ENCODE measurements at places on chromosomes 3 and 15. TPM values are rescaled to one million over a fixed set of nuclear protein-coding genes. Genes with fewer than 3 reads are reported as not detected.
A peak's percentile ranks its signal among the peaks of the same experiment; 100 is the strongest.

GRCh38 chr3:42802876-42803413 lies 1.3 kb downstream of the HIGD1A start:
- DNase-seq = no peak

DNA sequence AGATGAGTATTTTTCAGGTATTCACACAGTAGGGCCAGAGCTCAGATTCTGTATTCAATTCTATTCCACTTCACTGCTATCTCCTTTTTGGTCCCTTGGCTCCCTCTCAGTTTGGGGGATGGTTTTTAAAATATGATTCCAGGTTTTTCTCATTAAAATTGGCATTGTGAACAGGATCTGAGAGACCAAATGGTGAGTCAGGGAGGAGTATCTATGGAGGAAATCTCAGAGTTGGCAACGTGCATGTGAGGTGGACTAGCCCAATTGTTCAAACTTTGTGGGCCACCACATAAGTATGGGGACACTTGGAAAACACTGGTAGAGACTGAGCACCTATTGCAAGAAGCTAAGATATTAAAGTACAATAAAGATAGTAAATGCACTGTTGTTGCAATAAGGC lies 53.9 kb upstream of the TTC14 start:
- DNase-seq = no peak

DNA sequence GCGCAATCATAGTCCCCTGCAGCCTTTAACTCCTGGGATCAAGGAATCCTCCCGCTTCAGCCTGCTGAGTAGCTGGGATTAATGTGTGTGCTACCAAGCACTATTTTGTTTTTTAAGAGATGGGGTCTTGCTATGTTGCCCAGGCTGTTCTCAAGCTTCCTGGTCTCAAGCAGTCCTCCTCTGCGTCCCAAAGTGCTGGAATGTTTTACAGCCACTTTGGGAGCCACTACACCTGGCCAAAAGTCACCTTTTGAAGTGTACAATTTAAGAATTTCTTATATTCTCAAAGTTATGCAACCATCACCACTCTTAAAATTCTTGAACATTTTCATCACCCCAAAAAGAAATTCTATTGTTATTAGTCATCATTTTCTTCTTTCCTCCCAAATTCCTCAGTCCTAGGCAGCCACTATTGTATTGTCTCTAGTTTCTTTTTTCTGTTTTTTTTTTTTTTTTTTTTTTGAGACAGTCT lies 17.8 kb downstream of the CDV3 start:
- no peak for DNase-seq

GRCh38 chr3:101762041-101762646 lies 16.9 kb upstream of the NXPE3 start:
- DNase-seq = no peak

- no peak for DNase-seq
Observed at GRCh38 chr15:87614704-87615103, 641.8 kb downstream of the NTRK3 start.

GRCh38 chr15:92733934-92734521 lies 78.5 kb upstream of the FAM174B start:
- DNase-seq = no peak

GRCh38 chr3:50639055-50639494 lies 22.1 kb downstream of the MAPKAPK3 start:
- DNase-seq = no peak

- no peak for DNase-seq
Observed at GRCh38 chr3:10817506-10817905, 1.5 kb downstream of the SLC6A11 start.

GRCh38 chr15:98442901-98443300 lies 205.4 kb upstream of the IGF1R start:
- no peak for DNase-seq

DNA sequence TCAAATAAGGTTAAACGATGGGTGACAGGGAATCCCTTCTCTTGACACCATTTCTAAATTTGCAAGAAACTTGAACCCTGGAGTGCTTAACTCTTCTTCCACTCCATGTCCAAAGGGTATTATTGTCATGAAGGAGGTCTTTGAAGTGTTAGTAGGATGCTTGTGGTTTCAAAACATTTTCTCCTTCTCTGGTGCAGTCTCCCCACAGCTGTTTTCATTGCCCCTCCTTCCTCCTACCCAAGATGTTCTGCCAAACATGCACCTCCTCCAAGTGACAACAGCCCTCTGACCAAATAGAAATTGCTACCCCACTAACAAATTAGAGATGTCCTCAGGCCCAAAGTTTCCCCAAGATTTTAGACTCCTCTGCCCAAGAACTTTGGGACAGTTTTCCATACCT lies 151.4 kb downstream of the POLR2M start:
- no peak for DNase-seq

DNA sequence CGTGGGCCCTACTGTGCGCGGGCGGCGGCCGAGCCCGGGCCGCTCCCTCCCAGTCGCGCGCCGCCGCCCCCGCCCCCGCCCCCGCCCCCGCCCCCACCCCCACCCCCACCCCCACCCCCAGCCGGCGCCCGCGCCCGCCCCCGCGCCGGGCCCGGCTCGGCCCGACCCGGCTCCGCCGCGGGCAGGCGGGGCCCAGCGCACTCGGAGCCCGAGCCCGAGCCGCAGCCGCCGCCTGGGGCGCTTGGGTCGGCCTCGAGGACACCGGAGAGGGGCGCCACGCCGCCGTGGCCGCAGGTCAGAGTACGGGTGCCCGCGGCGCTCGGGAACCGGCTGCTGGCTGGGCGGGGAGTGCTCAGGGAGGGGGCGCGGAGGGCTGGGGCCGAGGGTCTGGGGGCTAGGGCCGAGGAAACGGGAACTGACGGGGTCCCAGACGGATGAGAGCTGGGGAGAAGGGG lies 1.1 kb upstream of the PPARG start:
- peak; percentile 66 for DNase-seq

- peak; percentile 46 for DNase-seq
Observed at GRCh38 chr15:69490356-69491037, 37.9 kb downstream of the RPLP1 start.

DNA sequence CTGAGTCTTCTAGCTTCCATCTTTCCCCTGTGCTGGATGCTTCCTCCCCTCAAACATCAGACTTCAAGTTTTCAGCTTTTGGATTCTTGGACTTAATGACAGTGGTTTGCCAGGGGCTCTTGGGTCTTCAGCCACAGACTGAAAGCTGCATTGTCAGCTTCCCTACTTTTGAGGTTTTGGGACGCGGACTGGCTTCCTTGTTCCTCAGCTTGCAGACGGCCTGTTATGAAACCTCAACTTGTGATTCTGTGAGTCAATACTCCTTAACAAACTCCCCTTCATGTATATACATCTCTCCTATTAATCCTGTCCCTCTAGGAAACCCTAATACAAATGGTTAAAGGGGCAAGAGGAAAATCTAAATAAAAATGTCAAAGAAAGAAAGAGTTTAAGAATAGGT lies 100.1 kb downstream of the ABI3BP start:
- DNase-seq = no peak

DNA sequence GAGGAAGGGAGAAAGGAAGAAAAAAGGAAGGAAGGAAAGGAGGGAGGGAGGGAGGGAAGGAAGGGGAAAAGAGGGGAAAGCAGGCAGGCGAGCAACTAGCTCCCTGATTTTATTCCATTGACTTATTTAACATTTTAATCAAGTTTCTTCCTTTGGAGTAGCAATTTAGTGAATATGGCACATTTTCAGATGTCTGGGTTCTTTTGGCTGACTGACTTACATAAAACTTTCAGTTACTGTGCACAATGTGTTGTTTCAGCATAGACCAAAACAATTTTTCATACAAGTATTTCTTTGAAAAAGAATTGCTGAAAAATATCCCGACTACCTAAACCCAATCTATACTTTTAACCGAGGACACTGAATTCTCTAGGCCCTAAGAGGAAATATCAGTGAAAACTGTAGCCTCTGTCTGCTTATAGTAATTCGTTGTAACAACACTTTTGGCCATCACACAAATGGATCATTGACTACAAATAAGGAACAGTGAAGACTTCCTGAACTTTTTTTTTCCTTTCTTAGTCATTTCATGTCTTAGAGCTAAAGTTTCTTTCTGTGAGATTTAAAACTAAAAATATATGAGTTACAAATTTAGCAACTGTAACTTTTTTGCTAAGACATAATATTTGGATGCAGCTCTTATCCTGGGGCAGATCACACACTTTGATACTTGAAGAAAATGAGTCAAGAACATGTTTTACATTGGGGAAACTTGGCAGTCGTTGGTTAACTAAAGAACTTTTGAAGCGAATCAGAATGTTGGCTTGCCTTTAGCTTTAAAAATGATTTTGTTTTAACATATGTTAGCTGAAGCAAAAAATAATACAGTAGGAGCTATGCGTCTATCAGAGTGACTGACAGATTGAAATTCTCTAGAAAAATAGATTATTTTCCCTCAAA lies 79.6 kb downstream of the SOX2 start:
- no peak for DNase-seq

DNA sequence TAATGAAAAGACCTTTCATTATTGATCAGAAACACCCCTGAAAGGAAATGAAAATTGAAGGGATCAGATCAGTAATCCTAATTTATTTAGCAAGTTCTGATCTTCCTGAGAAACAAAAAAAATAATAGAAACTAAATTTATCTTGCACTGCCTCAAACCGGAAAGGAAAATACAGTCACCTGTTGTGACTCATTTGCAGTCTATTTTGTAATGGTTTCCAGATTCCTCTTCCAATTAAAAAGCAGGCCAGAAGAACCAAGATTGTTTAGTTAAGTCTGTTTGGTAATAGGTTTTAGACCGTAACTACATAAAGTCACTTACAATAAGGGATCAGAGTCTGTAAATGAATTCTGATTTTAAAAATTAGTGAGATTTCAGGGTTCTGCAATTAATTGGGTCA lies 49.7 kb upstream of the ATOSA start:
- DNase-seq = no peak

GRCh38 chr3:34780973-34781372 lies 858.4 kb upstream of the ARPP21 start:
- DNase-seq = no peak

DNA sequence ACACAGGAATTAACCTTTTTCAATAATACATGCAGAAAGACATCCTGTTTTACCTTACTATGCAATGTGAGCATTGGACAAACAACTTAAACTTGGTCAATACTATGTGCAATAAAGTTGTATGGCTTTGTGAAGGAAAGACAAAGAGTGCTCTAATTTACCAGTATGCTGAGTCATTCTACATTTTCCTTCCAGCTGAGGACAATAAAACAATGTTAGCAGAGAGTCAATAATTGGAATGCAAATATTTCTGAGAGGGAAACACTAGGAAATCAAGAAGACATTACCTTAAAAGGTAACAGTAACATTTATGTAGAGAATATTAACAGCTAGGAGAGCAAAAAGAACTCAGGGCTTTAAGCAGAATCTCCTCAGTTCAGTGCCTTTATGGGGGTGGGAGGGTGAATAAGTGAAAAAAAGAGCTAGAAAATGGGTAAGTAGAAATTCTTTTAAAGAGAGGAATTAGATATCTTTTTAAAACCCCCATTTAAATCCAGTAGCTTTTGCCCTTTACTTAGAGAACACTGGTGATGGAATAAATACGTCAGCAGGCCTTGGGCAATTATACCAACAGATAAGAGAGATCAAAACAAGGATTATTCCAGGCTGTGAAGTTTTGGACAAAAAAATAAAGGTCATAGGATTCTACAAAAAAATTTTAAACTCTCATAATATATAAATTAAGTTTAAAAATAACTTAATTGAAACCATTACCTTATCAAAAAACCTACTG lies 11.6 kb upstream of the HGD start:
- no peak for DNase-seq

- DNase-seq = no peak
Observed at GRCh38 chr3:189144645-189145044, 27.1 kb upstream of the TPRG1 start.

DNA sequence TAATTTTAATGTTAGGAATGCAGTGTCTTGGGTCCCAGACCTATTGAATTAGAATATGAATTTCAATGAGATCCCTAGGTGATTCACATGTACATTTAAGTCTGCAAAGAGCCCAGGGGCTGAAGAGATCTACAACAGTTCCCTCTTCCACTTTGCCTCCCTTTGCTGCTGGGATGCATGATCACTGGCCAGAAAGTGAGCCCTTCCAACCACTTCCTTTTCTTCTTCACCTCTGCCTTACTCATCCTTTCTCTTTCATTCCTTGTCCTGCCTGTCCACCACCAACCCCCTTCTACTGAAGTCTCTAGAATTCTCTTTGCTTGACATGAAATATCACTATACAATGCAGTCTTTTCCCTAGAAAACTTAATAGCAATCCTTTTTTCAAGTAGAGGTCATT lies 222.4 kb upstream of the LRIG1 start:
- no peak for DNase-seq

DNA sequence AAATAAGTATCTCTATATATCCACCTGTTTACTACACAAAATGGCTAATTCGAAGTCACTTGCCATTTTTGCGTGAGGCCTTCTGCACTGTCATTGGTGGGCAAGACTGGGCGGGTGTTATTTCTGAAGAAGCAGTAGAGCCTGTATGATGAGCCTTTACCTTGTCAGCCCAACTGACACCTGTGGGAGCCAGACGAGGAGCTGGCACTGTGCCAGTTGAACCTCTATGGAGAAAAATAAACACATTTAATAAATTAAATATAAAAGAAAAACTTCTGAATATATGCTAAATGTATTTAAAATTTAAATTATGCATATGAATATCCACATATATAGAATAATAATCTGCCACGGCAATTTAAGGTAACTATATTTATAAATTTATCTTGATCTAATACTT lies 109.9 kb downstream of the SCAPER start:
- DNase-seq = no peak

- no peak for DNase-seq
Observed at GRCh38 chr3:66856533-66856932, 141.6 kb upstream of the KBTBD8 start.

DNA sequence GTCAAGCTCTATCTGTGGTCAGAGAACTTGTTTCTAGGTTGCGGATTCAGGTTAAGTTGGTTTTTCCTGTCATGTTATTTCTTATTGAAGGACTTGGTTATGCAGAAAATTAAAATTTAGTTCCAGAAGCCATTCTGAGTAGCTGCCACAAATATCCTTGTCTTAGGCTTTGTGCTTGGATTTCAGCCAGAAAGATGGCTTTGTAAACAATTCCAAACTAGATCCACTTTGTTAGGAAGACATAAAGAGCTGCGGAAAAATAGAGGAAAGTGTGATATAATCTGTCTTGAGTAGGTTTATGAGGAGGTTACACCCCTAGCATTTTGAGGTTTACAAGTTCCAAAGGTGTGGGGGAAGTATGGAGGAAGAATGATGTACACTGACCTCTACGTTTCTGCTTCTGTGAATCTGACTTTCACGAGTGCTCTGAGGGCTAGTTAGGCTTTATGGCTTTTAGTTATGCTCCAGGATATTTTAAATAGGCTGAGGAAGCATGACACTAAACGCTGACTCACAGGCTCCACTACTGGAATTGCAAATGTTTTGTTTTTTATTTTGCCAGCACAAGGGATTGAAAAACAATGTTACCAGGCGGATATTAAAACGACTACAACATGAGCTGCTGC lies 46.3 kb upstream of the UTS2B start:
- DNase-seq = no peak

SSUH2 gene
- 0.53 TPM for total RNA-seq

TLR9 gene
- 1.1 TPM for total RNA-seq

NME9 gene
- total RNA-seq = 1.3 TPM

MKRN3 gene
- 2.3 TPM for total RNA-seq

STRIT1 gene
- total RNA-seq = not detected

TMEM212 gene
- not detected for total RNA-seq

TTC14 gene
- 78.5 TPM for total RNA-seq

GABRR3 gene
- not detected for total RNA-seq

HRG gene
- not detected for total RNA-seq

ADGRG7 gene
- not detected for total RNA-seq

TICRR gene
- total RNA-seq = 0.22 TPM

CCDC54 gene
- not detected for total RNA-seq

GTF2E1 gene
- total RNA-seq = 15.0 TPM

CTXND1 gene
- total RNA-seq = 6.3 TPM

EPHA6 gene
- 0.98 TPM for total RNA-seq
